ENCODE measurements at places on chromosomes 5 and 9.

DNA sequence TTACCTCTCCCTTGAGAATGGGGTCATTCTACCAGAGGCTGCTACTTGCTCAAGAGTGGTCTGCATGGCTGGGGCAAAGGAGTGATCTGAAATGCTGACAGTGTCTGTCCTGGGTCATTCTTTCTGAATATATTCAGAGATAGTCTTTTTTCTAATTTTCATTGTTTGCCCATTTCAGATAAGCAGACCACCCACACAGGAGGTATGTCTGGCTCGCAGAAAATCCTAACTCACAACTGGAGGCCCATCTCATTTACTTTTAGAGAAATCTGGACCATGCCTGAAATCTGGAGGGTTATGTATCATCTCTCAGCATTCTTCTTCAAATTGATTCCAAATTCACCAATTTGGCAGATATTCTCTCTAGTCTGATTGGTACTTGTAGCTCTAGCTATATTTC lies 227.6 kb downstream of the SEC61B start:
- DNase-seq: no peak

- no peak for DNase-seq
Observed at GRCh38 chr9:121279776-121280388, 11.9 kb downstream of the GSN start.

DNA sequence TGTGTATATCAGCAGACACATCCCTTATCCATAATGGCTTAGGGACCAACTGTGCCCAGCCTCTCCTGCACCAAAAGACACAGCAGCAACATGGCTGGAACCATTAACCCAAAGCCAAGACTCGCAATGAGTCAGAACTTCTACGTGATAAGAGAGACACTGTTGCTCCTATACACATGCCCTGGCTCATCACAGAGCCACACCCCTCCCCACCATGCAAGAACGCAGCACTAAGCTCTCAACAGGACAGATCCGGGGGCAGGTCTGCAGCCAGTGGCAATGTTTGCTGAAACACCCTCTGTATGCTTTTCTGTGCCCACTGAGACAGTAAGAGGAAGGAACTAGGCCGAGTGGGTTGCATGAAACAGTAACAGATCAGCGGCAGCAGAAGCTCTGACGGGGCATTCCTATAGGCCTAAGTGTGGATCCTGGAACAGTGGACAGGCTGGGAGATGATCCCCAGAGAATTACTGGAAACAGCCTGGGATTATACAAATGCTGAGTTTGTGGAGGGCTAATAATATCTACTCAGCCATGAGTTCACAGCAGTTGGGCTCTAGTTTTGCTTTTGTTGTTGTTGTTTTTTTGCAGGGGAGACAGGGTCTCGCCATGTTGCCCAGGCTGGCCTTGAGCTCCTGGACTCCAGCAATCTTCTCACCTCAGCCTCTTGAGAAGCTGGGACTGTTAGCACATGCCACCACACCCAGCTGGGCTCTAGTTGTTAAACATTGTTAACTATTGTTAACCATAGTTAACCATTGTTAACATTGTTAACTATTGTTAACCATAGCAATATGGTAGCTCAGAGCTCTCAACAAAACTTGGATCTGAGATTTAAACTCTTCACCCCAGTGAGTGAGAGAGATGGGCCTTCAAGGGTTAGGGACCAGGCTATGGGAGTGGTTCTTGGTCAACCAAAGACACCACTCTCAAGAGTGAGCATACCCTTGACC lies 41.0 kb downstream of the B4GALT1 start:
- no peak for DNase-seq

DNA sequence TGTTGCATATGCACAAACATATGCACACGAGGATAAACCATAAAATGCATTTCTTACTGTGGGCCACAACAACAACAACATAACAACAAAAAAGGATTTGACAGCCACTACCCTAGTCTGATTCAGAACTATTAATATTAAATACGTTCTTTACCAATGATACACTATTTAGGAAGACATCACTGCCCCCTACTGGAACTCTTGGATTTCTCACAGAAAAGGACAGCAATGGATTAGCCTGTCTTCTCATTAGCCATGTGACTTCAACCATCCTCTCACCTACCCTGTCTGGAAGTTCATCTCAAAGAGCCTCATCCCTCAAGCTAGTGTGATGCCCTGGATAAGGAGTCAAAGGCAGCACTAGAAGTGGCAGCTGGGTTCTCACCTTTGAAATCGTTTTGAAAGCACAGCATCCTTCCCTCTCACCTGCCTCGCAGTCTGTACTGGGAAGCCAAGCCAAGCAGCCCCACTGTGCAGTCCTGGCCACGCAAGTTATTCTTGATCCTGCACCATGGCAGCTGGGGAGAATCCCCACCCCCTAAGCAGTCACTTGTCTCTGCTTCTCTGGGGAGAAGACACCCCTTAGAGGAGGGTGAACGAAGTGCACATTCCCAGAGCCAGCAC lies 64.6 kb downstream of the SH3TC2 start:
- DNase-seq: peak; percentile 33

- DNase-seq: peak; percentile 64
Observed at GRCh38 chr5:68287976-68288706, 72.6 kb downstream of the PIK3R1 start.

- no peak for DNase-seq
Observed at GRCh38 chr9:13661014-13661413, 381.5 kb upstream of the MPDZ start.

DNA sequence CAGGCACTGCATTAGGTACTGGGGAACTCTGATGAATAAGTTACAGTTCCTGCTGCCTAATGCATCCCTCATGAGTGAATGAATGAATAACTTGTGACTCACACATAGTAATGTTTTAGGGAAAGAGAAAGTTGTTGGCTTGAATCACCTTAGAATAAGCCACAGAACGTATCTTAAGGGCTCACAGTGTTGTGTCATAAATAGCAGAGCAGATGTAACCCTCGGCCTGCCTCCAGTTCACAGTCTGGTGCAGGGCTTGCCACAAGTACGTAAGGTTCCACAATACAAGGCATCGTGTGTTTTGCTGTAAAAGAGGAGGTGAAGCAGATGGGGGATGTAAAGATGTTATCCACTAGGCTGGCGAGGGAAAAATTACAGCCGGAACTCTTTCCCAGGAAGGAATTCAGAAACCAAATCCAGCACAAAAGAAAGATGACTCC lies 218.7 kb downstream of the TRPM3 start:
- DNase-seq: peak; percentile 50

DNA sequence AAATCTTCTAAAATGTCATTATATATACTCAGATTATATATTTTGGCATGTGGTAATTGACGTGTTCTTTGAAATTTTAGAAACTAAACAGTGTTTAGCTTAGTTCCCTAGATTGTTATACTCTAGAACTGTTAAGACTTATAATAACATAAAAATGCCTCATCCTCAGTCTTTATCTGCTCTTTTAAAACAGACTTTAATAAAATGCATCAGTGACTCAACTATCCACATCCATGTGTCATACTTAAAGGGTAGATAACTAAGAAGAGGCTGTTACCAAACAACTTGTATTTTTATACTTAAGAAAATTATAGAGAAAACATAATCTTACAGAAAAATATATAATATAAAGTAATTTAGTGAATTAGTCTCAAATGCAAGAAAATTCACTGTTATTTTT lies 15.2 kb downstream of the NFIL3 start:
- DNase-seq: no peak

DNA sequence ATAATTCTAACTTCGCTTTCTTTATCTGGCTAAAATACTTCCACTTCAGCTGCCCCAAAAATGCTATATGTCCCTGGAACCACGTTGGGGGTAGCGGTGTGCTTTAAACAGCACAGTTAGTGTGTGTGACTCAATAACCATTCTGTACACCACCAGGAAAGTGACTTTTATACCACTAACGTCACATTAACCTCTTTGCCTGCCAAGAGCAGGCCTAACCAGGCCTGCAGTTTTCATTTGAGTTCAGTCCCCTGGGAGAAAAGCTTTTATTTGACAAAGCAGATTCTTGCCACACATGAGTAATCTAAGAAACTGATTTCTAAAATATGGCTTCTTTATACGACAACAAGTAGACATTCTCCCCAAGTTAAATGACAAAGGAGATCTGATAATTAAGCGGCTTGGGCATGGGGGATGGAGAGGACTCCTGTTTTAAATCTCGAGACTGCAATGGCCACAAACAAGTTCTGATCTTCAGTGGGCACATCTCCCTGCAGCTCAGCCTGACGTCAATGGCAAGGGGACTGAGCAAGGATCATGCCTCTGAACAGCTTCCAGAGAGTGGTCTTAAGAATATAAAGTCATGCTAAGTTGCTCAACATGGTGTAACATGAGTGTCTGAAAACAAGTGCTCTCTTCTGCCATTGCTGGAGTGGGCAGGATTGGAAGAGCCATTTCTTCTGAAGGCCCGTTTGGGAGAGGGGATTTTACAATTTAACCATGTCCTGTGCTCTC lies 91.8 kb downstream of the GLIS3 start:
- DNase-seq: no peak

DNA sequence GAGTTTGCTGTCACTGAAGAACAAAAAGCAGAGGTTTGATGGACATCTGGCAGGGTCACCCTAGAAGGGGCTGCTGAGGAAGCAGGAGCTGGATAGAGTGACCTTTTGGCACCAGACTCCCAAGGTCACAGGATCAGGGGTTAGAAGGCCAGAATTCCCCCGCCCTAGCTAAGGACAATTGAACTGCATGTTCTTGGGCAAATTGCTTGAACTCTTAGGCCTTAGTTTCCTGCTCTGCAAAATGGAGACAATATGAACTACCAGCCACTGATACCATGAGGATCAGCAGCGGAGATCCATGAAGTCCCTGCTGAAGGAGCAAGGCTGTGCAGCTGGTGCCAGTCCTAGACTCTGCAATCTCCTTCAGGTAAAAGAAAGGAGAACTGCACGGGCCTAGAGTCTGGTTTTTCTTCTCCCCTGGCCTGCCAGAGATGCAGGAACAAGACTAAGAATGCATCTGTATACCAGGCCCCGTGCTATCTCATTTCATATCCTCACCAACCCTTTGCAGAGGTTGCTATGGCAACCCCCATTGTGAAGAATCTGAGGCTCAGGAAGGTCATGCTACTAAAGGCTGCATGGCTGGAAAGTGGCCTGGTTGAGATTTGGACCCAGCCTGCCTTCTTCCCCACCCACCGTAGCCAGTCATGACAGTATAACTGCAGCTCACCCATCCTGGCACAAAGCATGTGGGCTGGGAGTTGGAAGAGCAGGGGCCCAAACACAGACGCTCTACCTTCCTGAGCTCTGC lies 33.7 kb downstream of the CAMK2A start:
- DNase-seq: no peak

- no peak for DNase-seq
Observed at GRCh38 chr9:128374221-128374675, 3.1 kb downstream of the URM1 start.

GRCh38 chr9:71987471-71988371 lies 72.7 kb downstream of the C9orf57 start:
- DNase-seq: no peak

DNA sequence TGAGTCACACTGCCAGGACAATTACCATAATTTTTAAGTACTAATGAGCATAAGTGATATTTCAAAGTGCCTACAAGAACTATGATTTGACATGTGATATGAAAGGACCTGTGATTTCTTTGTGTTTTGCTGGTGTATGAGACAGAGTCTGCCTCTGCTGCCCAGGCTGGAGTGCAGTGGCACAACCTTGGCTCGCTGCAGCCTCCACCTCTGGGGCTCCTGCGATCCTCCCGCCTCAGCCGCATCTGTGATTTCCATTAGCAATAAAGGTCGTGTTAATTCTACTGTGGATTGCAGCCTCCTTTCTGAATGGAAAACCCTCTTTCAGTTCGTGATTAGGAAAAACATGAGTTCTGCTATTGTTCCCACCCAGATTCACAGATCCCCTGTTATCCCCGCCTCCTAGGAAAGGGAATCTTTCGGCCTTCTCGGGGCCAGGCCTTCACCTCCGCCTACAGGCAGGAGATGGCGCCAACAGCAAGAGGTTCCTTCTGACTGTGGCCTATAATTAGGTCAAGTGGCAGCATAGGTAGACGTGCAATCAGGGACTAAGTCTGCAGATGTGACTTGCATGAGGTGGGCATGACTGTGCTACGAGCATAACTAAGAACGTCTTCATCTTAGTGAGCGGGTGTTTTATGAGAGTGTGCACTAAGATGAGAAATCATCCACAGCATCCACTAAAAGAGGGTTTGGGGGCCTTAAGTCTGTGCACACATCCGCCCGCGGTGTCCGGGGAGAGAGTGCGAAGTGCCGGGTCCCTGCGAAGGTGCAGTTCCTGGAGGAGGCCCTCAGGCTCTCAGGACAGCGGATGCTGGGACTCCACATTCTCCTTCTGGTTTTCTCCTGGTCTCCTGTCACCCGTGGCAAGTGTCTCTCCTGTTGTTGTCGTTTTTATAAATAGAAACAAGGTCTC lies 23.1 kb downstream of the TRIM7 start:
- DNase-seq: peak; percentile 62

DNA sequence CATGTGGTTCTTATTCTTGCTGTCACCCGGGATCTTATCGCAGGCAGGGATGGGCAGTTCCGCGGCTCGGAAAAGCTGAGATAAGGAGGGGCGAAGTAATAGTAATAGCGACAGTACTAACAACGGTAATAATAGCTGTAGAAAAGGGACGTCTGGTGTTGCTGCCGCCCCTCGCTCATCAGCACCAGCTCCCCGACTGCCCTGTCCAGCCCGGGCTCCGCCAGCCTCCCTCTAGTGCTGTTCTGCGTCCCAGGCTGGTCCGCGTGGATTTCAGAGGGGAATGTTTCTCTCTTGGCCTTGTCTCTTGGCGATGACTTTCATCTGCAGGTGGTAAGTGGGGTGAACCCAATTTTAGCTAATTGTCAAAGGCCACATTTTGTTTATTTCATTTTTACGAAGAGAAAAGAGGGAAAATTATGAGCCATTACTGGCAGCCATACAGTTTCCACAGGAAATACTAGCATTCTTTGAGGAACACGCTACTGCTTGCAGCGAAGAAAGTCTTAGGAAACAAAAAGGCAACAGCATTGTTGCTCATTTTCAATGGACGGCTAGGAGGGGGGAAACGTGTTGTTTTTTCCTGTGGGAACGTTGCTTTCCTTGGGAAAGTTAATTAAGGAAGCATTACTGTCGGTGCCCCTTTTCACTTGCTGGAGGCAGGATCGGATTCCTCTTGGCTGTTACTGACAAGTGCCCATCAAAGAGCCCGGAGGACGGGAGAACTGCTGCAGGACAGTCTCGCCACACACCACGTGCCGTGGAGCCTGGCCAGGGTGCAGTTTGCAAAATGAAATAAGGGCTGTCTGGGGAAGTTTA lies 762 bp downstream of the SNCAIP start:
- peak; percentile 48 for DNase-seq

DNA sequence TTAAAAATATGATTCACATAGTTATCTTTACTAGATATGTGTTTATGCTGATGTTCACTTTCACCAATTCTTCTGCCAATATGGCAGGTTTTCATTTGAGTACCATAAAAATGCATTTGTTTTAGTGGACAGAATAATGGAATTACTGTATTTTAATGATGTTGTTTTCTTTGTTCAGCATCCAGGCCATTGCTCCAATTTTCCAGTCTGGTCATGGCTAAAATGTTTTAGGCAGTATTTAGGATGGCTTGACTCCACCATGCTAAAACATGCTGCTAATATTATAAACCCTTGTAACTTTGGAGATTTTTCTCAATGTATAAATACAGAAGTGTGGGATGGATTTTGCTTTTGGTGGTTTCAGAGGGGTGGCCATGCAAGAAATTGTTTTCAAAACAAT lies 273.0 kb upstream of the RPS23 start:
- DNase-seq: no peak

Data from large intestine (tissue), 12 donors.